NCI-H69 (cell line): ENCODE measurements at places on chromosomes 6 and 20.
A peak's percentile ranks its signal among the peaks of the same experiment; 100 is the strongest.

DNA sequence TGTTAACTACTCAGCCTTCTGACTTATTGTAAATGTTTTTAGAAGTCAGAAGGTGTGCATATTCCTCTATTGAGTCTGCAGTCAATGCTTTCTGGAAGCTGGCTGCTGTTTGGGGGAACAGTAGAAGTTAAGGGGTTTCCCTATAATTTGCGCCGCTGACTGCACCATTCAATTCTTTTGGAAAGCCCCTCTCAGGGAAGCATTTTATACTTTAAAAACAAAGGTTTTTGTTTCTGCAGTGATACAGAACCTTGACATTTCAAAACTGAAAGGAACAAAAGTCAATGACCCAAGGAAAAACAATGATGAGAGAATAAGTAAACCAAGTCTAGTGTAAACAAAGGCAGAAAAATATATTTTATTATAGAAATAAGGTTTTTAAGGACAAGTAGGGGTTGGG lies 120.8 kb upstream of the TNFAIP3 start:
- DNase-seq = no peak

DNA sequence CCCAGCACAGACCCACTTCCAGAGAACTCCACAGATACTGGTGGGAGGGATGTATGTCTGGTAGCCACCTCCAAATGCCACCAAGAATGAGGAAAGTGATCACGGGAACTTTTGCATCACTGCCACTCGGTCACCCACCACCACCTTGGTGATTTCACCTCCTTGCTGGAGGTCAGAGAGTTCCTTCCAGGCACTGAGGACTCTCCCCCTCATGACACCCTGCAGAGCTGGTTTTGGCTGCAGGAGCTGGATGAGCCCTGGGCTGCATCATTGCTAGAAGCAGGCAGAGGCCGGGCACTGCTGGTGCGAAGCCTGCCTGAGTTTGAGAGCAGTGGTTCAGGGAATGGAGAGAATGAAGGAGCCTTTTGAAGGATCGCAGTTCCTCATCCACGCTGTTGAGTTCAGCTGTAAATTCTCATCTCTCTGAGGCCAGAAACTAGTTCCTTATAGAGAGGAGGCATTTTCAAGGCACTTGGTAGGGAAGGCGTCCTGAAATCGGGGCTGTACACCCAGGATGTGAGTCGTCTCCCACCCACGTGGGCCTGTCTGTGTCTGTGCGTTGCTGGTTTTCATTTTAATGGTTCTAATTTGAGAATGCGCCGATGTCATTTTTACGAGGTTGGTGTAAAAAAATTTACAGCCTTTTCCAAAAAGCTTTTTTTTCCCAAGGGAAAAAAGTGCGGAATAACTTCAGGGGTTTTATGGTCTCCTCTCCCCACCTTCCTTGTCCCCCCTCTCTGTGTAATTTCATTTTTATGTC lies 25.0 kb downstream of the FOXP4 start:
- DNase-seq = no peak

DNA sequence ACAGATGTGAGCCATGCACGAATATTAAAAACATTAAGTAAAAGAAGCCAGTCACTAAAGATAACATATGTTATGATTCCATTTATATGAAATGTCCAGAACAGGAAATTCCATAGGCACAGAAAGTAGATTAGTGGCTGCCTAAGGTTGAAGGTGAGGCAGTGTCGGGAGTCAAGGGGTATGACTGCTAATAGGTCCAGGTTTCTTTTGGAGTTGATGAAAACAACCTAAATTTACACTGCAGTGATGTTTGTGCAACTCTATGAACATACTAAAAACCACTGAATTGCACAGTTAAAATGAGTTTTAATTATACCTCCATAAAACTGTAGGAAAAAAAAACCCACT lies 14.4 kb downstream of the SRPK1 start:
- no peak for DNase-seq

- DNase-seq = no peak
Measured at GRCh38 chr20:6665621-6666355, 101.7 kb upstream of the BMP2 start.

- DNase-seq = peak; percentile 89
Measured at GRCh38 chr6:33419580-33420490, at the start of gene SYNGAP1. SYNGAP1 (plus strand) TSS chr6:33420065; CDS start chr6:33420265, 200 bp downstream.

DNA sequence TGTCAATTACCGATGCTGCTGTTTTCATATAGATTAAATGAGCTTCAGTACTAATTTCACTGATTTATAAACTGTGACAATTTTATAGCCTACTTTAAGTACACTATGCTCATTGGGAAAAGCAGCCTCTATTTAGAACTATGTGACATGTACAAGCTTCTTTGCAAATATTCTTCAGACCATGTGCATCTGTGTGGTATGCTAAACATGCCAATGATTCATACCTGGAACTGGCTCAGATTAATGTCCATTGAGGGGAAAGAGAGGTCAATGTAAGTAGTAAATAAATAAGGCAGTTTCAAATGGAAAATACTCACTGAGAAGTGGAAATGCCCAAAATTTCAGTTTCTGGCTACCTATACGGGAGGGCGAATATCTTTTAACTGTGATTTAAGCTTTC lies 777.7 kb downstream of the C6orf118 start:
- DNase-seq = no peak

DNA sequence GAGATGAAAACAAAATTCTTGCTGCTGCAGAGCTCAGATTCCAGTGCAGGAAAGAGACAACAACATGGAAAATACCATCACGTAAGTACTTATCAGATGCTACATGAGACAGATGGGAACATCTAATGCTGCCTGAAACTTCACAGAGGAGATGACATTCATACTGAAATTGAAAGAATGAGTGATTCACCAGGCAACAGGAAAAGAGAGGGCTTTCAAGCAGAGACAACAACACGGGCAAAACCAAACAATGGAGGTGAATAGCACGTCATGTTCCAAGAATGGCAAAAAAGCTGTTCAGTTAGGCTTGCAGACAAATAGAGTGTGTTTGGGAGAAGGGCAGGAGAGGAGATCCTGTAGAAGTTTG lies 39.3 kb downstream of the GTF2H5 start:
- DNase-seq = no peak

DNA sequence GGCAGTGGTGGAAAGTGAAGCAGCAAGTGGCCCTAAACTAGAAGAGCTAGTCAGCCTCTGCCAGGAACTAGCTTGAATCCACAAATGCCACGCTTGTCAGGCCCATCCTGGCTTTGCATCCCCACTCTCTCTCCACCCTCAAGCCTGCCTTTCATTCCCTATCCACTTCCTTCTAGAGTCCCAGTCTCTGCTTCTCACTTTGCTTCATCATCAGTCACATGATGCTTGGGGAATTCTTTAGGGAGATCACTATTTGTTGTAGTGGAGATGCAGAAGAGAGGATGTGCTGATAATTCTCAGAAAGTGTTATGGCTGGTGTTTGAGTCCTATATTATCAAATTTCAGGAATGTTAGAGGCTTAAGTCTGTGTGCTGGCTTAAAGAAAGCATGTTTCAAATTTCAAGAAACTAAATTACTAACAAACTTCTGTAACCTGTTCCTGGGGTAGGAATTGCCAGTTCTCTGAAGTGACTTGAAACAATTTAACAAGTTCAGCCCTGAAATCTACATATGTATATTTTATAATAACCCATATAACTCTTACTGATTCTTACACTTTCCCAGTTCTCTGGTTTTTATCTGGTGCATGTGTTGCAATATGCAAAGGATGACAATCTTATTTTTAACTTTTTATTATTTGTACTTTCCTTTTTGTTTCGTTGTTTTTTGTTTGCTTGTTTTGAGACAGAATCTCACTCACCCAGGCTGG lies 7.5 kb downstream of the TRIM39 start:
- no peak for DNase-seq

GRCh38 chr6:28860581-28860980 lies 63.2 kb downstream of the TRIM27 start:
- DNase-seq = no peak

DNA sequence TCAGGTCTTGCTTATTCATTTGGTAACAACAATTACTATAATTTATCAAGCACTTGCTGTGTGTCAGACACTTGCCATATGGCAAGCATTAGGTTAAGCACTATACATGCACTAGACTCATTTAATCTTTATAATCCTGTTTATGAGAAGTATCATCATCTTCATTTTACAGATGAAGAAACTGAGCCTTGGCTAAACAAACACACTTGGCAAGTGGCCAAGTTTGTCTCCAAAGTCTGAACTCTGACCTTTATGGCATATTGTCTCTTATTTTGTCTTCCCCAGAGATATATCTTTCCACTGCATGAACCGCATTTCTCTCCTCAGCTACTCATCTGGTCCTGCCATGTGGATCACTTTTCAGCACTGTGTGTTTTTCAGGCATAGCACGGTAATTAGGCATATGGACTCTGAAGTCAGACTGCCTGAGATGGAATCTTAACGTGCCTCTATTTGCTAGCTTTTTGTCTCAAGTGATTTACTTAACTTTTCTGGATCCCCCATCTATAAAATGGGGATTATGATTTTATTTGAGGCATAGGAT lies 4.7 kb downstream of the ADGRF5 start:
- DNase-seq = peak; percentile 97

DNA sequence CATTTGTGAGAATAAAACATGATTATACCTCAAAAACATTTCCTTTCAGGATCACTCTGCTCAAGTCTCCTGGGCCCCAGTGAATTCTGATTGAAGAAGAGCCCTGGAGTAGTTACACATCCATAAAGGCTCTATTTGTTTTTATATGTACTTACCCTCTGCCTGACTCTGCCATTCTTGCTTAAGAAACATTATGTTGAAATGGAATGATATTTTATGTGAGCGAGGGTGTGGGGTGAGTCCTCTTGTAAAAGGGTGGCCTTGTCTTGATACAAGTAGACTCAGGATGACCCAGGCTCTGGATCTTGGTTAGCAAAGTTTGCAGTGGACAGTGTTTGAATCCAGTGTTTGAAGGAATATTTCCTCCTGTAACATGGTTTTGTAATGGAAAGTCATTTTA lies 215.4 kb upstream of the PREP start:
- DNase-seq = no peak

GRCh38 chr6:22071270-22072041 lies 225.4 kb downstream of the PRL start:
- no peak for DNase-seq

- DNase-seq = peak; percentile 68
Measured at GRCh38 chr6:82072751-82073150, 174.8 kb downstream of the IBTK start.
